ENCODE measurements at places on chromosomes 13 and 19.

DNA sequence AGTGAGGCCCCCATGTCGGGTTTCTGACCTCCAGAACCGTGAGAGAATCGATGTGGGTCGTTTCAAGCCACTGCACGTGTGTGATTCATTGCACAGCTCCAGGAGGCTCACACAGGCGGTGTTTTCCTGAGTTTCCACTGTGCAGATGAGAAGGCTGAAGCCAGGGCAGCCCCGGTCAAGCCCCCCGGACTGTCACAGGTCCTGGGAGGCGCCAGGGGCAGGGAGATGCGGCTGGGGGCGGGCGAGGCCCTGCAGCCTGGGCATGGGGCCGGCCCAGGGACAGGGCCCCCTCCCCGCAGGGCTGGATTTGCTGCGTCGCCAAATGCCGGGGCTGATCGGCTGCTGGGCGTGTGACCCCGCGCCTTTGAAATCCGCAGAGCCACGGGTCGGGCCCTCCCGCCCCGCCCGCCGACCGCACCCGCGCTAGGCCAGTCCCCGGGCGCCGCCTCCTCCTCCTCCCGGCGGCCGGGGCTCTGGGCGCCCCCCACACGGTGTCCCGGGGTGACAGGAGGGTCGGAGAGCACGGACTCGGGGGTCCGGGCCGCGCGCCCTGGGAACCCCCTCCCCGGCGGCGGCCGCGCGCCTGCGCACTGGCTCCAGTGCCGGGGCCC, 9.9 kb upstream of the MKNK2 start:
- DNase-seq: peak; percentile 84

DNA sequence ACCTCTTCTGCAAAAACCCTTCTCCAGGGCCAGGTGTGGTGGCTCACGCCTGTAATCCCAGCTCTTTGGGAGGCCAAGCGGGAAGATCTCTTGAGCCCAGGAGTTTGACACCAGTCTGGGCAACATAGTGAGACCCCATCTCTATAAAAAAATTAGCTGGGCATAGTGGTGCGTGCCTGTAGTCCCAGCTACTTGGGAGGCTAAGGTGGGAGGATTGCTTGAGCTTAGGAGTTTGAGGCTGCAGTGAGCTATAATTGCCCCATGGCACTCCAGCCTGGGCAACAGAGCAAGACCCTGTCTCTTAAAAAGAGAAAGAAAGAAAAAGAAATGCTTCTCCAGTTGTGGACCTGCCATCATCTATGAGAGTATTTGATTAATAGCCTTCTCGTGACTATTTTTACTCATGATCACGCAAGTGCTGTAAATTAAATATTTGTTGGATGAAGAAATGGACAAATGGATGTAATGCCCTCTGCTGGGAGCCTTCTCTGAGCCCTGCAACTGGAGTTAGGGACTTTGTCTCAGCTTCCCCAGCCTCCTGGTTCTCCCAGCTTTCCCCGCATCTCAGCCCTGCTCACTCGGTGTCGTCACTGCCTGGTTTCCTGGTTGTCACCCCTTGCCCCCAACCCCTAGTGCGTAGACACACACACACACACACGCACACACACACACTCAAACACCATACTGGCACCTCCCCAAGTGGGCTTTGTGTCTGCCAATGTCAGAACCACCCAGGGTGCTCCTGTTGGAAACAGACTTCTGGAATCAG, 12.2 kb downstream of the WIZ start:
- peak; percentile 77 for DNase-seq

DNA sequence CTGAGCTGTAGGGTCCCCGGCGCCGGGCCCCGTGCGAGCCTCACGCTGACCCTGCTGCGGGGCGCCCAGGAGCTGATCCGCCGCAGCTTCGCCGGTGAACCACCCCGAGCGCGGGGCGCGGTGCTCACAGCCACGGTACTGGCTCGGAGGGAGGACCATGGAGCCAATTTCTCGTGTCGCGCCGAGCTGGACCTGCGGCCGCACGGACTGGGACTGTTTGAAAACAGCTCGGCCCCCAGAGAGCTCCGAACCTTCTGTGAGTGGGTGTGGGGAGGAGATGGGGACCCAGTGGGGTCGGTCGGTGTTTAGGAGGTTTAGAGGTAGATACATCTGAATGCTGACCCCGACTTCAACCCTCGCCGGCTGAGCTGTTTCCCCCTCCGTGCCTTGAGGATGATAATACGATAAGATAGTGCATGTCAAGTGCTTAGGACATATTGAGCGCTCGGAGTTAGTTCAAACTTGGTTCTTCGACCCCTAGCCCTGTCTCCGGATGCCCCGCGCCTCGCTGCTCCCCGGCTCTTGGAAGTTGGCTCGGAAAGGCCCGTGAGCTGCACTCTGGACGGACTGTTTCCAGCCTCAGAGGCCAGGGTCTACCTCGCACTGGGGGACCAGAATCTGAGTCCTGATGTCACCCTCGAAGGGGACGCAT, 1.9 kb downstream of the ICAM5 start:
- no peak for DNase-seq

DNA sequence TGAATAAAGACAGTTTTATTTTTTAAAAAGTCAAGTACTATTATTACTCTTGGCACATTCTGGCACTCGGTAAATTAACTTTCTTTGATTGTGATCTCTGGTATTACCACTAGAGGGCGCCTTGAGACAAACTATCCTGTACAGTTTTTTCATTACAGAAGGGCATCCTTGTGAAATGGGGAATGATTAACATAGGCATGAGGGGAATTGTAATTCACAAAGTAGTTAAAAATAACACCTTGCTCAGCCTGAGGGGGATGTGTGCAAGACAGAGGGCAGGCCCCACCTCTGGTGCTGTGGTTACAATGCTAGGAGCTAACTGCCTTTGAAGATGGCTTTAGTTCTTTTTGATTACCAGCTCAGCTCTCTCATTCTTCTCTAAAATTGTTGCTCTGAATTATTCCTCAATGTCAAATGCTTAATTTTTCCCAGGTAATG, 24.2 kb upstream of the C1QTNF9B start:
- no peak for DNase-seq

DNA sequence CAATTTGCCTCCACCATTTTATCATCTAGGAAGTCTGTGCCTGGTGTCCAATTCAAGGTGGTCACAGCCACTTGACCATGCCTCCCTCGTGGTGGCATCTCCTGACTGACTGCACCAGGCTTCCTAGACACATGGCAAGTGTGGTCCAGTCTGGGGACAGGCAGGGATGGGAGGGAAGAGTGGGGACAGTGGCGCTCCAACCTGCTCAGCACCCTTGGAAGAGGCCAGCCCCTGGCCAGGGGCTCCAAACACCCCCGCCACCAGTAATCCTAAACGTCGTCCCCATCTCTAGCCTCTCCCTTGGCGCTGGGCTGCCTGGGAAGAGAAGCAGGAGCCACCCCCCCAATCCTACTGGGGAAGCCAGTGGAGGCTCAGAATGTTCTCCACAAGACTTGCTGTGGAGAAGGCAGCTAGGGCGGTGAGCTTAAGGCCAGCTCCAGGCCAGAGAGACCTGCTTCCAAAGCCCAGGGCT, 2.7 kb downstream of the RPL36 start:
- no peak for DNase-seq

GRCh38 chr13:45240143-45240542, 39.3 kb upstream of the KCTD4 start:
- DNase-seq: no peak

GRCh38 chr19:51824281-51825005, 29.5 kb downstream of the FPR3 start:
- no peak for DNase-seq

- no peak for DNase-seq
Observed at GRCh38 chr19:5478241-5478924, 23.2 kb downstream of the ZNRF4 start.

- no peak for DNase-seq
Observed at GRCh38 chr13:76641056-76641455, 245.1 kb downstream of the KCTD12 start.

- no peak for DNase-seq
Observed at GRCh38 chr13:32504263-32504662, 34.3 kb downstream of the N4BP2L2 start.

DNA sequence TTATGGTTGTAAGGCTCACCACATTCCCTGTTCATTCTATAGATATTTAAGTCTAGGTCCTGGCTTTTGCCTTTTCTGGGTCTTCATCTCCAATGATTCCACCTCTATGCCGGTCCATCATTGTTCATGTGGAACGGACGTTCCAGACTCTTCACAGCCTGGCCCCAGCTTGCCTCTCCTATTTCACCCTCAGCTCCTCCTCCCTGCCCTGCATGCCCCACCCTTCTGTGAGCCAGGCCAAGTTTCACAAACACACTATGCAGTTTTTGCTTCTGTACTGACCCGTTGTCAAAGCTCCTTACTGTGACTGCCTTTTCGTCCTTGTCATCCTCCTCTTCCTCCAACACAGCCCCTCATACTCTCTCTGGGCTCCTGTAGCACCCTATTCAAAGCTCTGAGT, 31.3 kb downstream of the TEX26 start:
- DNase-seq: no peak

- no peak for DNase-seq
Observed at GRCh38 chr13:66657165-66657881, 572.8 kb downstream of the PCDH9 start.

- no peak for DNase-seq
Observed at GRCh38 chr13:98941126-98941525, 36.7 kb downstream of the DOCK9 start.

DNA sequence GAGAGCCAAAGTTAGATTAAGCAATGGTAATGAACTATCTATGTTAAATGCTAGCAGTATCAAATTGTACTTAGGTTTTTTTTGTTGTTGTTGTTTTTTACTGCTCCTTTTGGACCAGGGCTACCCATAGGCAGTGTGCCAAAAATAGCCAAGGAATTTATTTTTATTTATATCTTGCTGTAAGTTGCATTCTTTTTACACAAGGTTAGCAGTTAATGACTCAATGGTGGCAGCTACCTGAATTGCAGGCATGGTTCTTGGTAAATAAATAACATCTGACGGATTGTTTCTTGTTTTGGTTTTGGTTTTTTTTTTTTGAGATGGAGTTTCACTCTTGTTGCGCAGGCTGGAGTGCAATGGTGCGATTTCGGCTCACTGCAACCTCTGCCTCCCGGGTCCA, 194.8 kb upstream of the TSC22D1 start:
- no peak for DNase-seq

GRCh38 chr19:525029-525428, 6.5 kb upstream of the CDC34 start:
- no peak for DNase-seq

GRCh38 chr13:114062754-114063153, 69.7 kb downstream of the RASA3 start:
- DNase-seq: no peak

DNA sequence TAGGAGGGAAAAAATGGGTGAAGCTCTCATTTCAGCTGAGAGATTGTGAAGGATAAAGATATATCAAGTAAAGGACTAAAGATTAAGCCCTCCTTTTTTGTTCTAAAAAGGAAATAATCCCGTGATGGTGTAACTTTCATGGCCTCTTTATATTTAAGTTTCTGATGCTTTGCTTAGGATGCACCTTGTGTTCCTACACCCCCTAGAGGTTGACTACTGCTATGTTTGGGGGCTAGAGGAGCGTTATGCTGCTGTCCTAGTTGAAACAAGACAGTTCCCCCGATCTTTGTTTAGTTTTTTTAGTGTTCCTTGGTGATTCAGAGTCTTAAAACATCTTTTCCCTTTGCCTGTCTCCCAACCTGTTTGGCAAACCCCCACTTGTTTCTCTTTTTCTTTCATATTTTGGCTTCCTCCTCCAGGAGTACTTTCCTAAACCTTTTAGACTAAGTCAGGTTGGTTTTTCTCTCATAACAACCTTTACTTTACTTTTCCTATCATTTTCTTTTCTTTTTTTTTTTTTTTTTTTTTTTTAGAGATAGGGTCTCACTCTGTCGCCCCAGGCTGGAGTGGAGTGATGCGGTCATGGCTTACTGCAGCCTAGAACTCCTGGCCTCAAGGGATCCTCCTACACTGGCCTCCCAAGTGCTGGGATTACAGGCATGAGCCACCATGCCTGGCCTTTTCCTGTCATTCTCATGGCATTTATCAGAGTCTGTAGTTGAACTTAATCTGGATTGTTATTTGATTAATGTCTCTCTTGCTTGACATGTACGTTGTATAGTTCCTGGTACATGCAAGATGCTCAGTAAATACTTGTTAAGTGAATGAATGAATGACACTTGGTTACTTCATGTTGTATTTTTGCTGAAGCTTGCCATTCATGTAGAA, 2.8 kb downstream of the UBA2 start:
- peak; percentile 82 for DNase-seq

DNA sequence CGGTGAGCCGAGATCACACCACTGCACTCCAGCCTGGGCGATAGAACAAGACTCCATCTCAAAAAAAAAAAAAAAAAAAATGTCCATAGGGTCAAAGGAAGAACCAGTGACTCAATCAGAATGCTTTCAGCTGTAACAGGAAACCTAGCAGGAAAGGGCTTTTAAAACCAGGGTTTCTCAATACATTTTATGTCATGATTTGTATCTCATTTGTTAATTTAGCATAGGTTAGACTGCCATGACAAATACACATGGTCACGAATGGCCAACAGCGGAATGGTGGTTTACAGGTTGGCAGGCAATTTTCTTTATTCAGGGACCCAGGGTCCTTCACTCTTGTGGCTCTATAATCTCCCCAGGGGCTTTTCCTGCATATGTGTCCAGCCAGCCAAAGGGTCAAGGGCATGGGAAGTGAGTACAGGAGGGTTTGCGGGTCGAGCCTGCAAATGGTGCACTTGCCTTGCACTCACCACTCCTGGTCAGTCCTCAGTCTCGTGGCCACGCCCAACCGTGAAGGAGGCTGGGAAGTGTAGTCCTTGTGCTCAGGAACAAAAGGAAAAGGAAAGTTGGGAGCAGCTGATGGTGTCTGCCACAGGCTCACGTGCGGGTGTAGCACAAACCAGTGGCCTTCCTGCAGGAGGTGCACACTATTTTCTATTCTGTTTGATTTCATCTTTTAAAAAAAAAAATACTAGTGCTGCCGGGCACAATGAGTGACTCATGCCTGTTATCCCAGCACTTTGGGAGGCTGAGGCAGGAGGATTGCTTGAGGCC, 14.8 kb downstream of the DHX34 start:
- no peak for DNase-seq

DNA sequence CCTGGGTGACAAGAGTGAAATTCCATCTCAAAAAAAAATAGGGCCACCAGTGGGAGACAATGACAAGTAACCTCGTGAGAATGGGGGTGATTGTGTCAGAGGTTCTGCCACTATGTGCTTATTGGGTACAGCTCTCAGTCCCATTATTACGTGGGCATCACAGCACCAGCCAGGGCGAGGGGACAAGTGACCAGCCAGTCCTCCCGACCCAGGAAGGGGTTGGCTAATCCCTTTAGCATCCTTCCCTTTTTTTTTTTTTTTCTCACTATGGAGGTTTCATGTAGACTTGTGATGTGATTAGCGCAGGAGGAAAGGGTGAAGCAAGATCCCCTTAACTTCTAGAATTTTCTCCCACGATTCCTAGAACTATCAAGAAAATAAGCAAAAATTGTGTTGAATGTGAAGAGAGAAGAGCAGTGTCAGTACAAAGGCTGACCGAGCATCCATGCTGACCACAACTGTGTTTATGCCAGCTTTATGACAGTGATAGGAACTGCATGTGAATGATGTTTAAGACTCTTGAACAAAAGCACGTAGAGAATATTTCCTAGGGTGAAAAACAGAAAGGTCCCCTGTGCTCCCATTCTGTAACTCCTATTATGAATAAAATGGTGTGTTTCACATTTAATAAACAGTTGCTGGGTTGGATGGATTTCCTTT, 50.0 kb downstream of the ALOX5AP start:
- DNase-seq: no peak

GRCh38 chr19:7832781-7833180, 2.8 kb downstream of the EVI5L start:
- DNase-seq: peak; percentile 63

GRCh38 chr13:94330552-94331071, 148.9 kb downstream of the DCT start:
- DNase-seq: no peak

GRCh38 chr13:30877335-30877734, 28.7 kb upstream of the MEDAG start:
- DNase-seq: peak; percentile 69

- peak; percentile 36 for DNase-seq
Observed at GRCh38 chr13:52851137-52851962, 2.9 kb upstream of the PCDH8 start.

Data from hepatic stellate cell (primary cell).